ENCODE measurements at places on chromosomes 2 and 18.

DNA sequence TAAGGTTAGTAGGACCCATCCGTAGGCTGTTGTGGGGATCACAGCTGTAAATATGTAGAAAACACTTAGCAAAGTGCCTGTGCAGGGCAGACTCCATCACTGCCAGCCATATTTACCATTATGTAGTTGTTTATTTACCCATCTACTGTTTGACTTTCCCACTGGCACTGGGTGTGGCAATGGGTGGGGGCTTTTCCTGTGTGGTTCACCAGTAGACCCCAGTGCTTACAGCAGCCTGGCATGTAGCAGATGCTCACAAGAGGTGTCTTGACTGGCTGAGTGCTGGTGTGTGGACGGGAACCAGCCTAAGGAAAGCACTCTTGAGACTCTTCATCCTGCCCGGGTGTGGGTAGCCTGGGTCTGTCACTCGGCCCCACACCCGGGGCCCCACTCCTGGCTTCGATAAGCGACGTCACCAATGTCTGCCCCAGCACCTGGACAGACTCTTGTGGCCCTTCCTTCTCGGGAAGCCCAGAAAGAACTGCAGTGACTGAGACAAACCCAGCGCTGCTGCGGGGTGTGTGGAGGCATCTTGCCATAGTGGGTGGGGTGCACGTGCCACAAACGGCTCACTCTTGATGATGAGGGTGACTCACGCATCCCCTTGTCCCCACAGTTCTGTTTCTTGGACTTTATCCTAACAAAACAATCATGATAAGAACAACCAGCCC lies 78.3 kb downstream of the HDAC4 start:
- no peak for DNase-seq

- no peak for DNase-seq
Observed at GRCh38 chr2:232843834-232844233, 26.2 kb upstream of the SNORC start.

GRCh38 chr2:144834998-144835633 lies 315.2 kb upstream of the ZEB2 start:
- no peak for DNase-seq

- DNase-seq, result no peak
Observed at GRCh38 chr2:55775828-55776227, 82.2 kb upstream of the PNPT1 start.

DNA sequence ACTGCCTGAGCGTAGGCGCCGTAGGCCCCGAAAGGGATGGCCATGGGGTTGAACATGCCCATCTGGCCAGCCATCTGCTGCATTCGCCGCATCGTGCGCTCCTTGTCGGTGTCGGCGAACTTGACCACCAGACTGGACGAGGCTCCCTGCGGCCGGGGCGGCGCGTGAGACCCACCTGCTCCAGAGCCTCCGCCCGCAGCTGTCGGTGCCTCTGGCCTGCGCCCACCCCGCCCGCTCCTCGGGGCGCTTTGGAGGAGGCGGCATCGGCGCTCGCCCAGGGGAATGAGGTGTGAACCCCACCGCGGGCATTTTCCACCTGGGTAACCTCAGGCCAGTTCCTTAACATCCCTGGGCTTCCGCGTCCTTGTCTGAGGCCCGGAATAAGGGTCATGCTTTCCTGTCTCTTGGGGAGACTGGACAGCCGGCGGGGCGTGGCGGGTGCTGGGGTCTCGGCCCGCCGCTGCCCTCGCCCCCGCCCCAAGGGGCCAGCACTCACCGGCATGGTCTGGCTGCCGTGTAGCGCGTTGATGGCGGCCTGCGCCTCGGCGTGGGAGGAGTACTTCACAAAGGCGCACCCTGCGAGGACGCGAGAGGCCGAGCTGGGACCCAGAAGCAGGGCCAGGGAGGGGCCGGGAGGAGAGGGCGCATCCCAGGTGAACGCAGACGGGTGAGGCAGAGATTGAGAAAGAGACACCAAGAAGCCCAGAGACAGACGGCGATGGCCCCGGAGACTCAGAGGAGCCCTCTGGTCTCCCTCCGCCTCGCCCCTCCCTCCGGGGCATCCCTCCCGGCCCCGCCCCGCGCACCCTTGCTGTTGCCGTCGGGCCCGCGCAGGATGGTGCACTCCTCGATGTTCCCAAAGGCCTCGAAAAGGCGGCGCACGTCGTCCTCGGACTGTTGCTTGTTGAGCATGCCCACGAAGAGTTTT lies 291.0 kb downstream of the CELF4 start:
- DNase-seq, result no peak

DNA sequence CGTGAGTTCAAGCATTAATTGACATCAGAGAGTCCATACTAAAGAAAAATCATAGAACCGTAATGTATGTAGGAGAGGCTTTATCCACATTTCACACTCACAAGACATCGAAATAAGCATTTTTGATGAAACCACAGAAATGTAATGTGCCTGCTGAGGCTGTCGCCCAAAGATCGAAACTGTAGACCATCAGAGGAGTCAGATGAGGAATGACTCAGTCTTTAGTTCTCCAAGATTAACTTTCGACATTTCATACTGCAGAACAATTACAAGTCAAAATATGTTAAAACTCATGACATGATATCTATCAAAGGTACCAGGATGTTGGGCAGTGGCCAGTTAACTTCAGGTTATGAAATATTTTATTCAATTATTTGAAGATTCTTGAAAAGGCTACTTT lies 79.6 kb downstream of the RAB31 start:
- no peak for DNase-seq
